AML-193 (cell line): ENCODE measurements at places on chromosomes 2 and 18.

DNA sequence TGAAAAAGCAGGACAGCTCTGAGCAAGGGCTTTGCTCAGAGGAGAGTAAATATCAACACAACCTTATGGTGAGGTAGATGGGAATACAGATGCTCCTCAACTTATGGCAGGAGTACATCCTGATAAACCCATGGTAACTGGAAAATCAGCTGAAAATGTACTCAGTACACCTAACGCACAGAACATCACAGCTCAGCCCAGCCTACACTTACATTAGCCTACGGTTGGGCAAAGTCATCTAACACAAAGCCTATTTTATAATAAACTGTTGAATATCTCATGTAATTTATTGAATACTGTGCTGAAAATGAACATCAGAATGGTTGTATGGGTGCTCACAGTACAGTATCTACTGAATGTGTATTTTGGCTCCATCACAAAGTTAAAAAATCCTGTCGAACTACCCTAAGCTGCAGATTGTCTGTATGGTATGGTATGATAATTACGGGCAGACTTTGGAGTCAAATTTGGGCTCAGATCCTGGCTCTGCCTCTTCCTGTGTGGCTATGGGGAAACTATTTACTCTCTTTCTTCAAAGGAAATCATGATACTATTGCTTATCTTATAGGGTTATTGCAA, 120.3 kb upstream of the LYPD1 start:
- no peak for DNase-seq

GRCh38 chr2:101823347-101823791, 125.9 kb downstream of the MAP4K4 start:
- DNase-seq: no peak

GRCh38 chr2:118078734-118079133, 9.5 kb upstream of the INSIG2 start:
- no peak for DNase-seq

- DNase-seq: no peak
These were observed 4.3 kb downstream of the NLRC4 start for GRCh38 chr2:32260376-32260775.

- no peak for DNase-seq
These were observed 39.9 kb upstream of the TSPYL6 start for GRCh38 chr2:54295911-54296310.

DNA sequence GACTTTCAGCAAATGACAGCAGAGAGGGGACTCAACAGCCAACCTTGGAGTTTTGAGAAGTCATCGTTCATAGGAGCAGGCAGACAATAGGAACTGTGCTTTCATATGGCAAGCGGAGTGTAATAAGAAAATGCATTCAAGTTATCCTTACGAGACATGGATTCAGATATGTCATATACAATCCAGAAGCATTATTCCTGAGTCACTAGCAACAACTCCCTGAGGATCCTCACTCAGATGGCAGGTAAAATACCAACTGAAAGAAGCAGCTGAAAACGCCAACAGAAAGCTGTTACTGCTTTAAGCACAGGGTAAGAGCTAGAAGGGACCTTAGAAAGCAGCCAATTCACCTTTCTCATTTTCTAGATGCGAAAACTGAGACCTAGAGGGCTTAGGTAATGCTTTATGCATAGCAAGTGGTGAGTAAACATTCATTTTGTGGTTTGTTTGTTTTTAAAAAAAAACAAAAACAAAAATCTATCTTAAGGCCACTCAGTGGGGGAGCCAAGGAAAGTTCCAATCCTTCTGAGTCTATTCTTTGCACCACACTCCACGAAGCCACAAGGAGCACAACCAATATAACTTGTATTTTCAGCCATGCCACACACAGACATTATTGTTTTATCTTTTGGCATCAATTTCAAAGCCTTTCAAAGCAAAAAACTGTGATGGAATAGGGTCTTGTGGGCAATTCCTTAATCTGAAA, 89.1 kb upstream of the RIOK3 start:
- no peak for DNase-seq

GRCh38 chr2:20429528-20429927, 17.3 kb upstream of the RHOB start:
- DNase-seq: no peak

DNA sequence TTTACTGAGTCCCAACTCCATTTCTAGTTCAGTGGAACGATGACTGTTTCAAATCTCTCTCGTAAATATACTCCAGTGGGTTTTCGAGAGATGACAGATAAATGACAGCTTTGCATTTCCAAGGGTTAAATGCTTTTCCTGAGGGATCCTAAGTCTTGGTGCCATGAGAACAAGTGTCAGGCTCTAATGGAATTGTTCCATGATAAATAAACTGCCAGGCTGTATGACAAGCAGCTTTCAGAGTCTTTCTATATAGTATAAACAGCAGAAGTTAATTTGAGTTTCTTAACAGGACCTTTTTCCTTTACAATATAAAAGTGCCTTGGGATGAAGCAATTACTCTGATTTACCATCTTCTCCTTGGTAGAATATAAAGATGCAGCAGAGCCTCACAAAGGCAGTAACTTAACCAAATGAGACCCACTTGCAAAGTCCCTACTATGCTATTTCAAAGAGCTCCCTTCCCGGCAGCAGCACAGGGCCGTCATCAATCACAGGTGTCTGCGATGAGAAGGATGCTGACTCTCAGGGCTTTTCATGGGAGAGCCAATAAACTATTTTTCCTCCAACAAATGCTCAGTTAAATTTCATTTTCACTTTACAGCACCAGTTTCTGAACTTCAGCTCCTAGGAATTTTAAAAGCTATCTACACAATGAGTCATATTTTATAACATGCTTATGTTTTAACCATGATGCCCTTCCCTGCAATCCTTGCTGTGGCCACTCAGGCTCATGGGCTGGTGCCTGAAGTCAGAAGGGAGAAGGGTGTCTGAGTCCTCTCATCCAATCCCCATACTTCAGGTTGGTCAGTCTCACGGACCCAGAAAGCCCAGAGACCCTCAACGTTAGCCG, 123.8 kb downstream of the AFF3 start:
- DNase-seq: no peak

DNA sequence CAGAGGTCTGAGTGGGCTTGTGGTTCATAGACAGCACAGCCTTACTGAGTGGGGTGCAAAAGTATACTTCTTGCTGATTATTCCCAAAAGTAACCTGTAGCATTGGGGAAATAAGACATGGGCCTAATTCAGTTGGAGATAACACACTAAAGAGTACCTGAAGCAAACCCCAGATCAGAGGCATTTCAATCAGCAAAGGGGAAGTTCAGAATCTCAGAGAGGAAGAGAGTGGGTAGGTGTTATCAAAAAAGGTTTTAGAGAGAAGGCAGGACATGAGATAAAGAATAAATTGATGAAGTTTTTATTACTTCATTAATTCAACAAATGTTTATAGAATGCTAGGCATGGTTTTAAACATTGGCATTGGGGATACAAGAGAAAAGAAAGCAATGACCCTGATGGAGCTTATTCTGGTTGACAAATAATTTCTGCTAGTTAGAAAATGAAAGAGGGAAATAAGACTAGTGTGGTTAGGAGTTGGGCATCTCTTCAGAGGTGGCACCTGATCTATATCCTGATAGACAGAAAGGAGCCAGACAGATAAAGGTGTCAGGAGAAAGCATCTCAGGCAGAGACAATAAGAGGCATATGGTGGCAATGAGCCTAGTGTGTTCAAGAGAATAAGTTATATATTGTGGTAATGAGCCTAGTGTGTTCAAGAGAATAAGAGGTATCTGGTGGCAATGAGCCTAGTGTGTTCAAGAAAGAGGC, 153.8 kb upstream of the SETBP1 start:
- DNase-seq: no peak

GRCh38 chr2:113846429-113846828, 43.5 kb upstream of the ACTR3 start:
- DNase-seq: no peak

GRCh38 chr18:63422864-63423304, 608 bp upstream of the VPS4B start:
- no peak for DNase-seq

- no peak for DNase-seq
These were observed 1152.0 kb upstream of the CDH2 start for GRCh38 chr18:29328932-29329331.

GRCh38 chr2:32424739-32425138, 67.9 kb downstream of the BIRC6 start:
- no peak for DNase-seq

GRCh38 chr2:241780939-241781569, 4.4 kb downstream of the GAL3ST2 start:
- DNase-seq: no peak

DNA sequence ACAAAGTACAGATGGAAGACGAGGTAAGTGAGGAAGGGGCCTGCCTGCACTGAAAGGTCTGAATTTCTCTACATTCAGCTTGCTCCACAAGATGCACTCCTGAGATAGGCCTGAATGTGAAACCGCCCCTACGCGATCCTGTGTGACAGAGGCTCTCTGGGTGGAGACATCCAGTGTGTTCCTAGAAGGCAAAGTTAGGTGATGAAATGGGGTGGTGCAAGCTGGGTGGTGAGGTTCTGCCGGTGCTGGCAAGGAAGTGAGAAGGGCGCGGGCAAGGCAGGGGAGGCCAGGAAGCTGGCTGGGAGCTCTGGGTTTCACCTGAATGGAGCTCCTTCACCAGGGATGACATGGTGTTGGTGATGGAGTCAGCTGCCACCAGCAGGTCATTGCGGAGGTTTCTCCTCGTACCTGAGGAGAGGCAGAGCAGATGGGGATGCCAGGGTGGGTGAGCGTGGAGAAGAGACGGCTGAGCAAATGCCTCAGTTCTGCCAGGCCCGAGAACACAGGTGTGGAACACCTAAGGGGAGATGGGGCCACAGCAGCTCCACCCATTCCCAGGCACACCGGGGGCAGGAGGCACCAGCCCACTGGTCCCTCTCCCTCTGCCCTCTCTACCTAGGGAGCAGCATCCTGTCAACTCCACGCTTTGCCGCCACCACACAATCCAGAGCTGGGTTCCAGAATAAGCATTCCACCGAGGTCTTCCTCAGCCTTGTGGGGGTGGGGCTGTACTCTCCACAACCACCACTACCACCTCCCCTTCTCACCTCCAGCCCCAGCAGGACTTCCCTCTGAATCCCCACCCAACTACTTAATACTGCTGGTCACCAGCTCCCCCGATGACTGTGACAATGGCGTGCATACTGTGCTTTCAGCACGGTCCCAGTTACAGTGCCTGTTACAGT, 45.5 kb upstream of the DNMT3A start:
- DNase-seq: no peak

GRCh38 chr2:172893671-172894070, 158.0 kb downstream of the RAPGEF4 start:
- no peak for DNase-seq

DNA sequence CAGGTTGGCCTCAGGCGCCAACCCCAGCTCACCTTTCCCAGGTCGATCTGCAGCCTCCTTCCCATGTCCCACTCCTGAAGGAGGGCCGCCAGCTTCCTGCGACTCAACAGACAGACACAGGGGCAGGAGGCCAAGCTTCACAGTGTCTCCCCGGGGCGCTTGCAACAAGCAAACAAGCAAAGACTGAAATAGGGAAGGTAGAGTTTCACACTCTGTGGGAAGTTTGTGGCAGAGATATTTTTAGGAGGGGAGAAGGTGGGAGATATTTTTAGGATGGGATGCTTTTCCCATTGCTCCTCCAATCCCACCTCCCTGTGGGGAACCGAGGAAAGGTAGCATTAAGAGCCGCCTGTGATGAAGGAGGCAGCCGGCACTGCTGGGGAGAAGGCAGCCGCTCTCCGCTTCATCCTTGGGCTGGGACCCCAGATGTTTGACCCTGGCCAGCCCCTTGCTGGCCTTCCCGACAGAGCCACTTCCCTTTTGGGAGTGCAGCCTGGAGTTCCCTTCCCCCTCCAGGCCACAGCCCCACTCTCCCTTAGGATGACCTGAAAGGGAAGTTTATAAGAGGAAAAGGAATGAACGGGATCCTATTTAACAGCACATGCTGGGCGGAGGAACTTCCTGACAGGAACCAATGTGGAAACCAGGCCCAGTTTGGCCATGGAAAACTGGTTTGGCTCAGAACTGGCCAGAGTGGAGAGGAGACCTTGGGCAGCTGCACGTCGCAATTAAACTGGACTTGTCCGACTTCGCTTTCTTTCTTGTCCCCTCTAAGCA, 142.2 kb upstream of the SMAD2 start:
- no peak for DNase-seq

GRCh38 chr2:65340898-65341681, 91.3 kb downstream of the SPRED2 start:
- DNase-seq: no peak

DNA sequence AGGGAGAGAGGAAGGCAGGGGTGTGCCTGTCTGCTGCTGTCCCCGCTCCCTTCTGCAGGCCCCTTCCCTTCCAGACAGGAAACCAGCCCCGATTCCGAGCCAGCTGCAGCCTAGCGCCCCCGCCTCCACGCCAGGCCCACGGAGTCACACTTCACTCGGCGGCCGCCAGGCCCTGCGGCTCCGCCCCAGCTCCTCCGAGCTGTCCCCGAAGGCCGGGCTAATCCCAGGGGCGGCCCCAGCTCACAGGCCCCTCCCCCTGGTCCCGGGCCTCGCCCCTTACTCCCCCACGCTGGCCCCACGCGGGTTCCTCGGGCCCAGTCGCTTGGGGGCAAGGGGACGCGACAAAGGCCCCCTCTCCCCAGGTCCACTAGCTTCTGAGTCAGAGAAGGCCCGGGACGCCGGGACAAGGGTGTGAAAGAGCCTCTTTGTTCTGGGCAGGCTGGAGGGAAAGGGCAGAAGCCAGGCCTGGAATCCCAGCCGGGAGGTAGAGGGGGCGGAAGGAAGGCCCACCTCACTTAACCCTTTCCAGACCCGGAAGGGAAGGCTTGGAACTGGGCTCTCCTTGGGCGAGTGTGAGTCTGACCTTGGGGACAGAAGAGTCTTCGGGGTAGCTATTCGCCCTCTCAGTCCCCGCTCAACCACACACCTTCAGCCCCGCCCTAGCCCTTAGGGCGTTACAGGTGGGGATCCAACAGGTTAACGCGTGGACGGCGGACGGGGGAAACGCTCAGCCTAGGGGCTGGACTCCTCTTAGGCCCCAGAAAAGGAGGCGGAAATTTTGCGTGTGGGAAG, 1.2 kb downstream of the RTKN start:
- peak; percentile 70 for DNase-seq

DNA sequence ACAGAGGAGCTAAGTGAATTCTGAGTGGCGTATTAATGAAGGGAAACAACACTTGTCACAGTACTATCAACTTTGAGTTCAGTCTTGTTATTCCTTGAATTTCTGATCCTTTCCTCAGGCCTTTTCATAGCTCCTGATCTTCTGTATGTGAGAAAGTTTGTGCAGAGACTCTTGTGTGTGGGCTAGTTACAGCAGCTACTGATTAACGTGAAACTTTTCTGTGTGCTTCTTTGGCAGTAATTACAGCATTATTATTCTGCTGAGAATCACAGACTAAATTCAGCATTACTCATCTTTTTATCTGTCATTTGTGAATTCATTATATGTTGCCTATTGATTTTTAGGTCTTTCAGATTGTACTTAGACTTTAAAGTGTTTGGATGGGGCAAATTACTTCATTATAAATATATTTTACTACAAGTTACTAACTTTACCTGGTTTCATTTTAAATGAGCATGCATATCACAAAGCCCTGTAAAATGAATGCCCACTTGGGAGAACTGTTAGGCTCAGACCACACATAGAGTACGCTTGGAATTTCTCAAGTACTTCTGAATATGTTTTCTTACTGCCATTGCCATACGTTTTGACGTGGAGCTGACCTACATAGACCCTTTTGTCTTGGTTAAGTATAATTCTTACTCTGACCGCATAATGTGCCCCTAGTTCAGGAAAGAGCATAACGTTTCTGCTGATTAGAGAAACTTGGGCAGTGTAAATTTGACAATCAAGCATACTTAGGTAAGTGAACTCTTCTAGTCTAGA, 36.2 kb downstream of the CREB1 start:
- DNase-seq: no peak

- no peak for DNase-seq
These were observed 368.1 kb upstream of the HNRNPA3 start for GRCh38 chr2:176844461-176844860.
